Stimulated activated CD4-positive, alpha-beta T cell treated with anti-CD3 and anti-CD28 coated beads, Interleukin-15, amount 100 ng/mL, for 1 hour (primary cell): ENCODE measurements at places on chromosomes 5 and 9.

- DNase-seq = no peak
Observed at GRCh38 chr5:95105638-95106037, 179.3 kb downstream of the MCTP1 start.

- peak; percentile 5 for DNase-seq
Observed at GRCh38 chr5:109656829-109657228, 32.9 kb upstream of the MAN2A1 start.

DNA sequence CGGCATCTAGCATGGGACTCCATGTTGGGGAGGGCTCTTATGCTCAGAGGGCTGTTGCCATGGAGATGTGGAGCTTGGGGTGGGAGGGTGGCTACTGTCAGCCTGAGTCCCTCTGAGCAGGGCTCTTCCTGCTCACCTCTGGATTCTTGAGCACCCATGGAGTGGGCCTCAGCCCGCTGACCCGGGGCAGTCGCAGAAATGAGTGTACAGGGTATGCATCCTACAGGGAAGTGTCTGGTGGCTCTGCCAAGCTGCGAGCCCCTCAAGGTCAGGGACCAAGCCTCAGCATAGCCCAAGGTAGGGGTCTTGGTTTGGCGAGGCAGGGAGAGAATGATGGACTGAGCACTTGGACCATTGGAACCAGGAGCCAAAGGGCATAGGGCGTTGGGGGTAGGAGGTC, 104.1 kb downstream of the DAB2IP start:
- no peak for DNase-seq

GRCh38 chr9:24189986-24190385, 355.7 kb downstream of the IZUMO3 start:
- no peak for DNase-seq

GRCh38 chr5:139882961-139883539, 87.4 kb downstream of the PSD2 start:
- no peak for DNase-seq

- DNase-seq = no peak
Observed at GRCh38 chr9:36005891-36006290, 30.8 kb upstream of the RECK start.

DNA sequence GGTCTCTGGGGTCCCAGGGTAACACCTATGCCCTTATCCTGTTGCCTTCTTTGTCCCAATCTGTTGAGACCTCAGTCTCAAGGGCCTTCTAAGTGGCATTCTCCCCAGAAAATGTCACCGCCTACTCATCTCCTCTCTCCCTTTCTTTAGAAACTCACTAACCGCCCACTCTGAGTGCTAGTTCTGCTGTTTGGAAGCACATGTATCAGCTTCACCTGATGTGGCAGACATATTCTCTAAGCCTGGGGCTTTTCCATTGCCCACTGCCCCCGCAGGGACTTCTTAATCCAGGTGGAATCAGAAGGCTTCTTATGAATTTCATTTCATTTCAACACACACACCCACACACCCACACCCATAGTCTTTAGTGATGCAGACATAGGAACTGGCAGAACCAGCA, 165.1 kb downstream of the ASTN2 start:
- no peak for DNase-seq

DNA sequence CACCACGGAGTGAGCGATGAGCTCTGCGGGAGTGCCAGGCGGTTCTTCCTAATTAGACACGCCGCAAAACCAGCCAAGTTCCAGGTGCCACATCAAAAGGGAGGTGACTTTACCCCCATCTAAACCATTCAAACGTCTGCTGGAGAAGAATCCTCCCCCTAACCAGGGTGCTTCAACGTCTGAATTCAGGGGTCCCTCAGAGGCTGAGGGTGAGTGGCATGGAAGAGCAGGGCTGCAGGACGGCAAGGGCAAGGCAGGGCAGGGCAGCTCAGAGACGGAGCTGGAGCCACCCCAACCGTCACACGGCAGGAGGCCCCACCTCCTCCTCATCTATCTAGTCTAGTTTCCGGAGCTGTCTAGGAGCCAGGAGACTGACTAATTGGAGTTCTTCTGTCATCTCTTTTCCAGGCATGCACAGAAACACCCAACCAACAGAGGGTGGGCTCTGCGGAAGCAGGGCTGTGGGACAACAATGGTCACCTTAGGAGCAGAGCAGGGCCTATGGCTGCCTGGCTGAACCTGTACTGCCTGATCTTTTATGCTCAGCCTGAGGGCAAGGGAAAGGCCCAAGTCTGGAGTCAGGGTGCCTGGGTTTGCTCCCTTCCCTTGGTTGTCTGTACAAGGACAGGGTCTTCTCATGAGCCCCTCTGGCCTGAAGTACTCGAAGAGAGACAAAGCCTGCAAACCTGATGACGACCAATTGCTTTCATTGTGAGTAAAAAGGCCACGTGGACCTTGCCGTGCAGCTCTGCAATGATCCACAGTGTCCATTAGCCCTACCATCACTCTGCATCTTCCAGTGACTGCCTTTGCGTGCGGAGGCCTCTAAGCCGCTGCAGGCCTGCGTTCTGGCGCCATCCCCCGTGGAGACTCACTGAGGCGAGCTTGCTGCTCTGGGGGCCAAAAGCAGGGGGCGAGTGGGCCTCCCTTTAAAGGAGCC, 81.0 kb upstream of the SLC25A51 start:
- DNase-seq = no peak

- DNase-seq = no peak
Observed at GRCh38 chr5:160929906-160930305, 77.9 kb upstream of the ATP10B start.

DNA sequence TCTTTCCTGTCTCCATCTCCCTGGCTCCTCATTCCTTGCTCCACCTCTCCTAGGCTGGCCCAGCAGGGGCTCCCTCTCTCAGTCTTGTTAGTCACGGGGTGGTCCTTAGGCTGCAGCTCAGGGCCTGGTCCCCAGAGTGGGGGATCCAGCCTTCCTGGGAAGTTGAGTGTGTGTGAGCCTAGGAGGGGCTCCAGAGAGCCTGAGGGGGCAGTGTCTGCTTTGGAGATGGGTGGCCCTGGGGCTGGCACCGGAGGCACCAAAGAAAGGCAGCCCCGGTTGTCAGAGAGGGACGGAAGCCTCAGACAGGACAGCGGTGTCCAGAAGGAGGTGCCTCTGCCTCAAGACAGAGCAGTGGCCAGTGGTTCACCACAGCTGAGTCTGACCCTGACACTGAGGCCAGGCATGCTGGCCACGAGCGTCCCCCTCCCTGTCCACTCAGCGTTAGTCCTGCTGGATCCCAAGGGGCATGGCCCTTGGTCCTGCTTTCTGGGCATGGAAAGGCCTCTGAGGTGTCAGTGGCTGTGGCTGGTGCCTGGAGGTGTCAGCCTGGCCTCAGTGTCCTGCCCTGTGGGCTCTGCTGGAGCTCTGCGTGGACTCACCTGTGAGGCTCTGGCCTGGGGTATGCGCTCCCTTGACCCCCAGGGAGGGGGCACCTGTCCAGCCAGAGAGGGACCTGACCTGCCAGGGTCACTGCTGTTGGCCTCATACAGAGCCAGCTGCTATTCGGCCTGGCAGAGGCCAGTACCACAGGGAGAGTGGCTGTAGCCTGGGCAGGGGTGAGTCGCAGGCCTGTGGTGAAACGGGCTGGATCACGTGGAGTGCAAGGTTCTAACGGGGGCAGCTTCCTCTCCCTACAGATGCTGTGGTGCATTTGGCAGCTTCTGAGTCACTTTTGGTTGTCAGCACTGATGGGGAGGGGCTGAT, 130.6 kb downstream of the CACNA1B start:
- no peak for DNase-seq

- no peak for DNase-seq
Observed at GRCh38 chr9:114250235-114250568, 72.7 kb upstream of the ORM1 start.

- DNase-seq = no peak
Observed at GRCh38 chr5:95533106-95533505, 21.7 kb downstream of the SKIC3 start.

DNA sequence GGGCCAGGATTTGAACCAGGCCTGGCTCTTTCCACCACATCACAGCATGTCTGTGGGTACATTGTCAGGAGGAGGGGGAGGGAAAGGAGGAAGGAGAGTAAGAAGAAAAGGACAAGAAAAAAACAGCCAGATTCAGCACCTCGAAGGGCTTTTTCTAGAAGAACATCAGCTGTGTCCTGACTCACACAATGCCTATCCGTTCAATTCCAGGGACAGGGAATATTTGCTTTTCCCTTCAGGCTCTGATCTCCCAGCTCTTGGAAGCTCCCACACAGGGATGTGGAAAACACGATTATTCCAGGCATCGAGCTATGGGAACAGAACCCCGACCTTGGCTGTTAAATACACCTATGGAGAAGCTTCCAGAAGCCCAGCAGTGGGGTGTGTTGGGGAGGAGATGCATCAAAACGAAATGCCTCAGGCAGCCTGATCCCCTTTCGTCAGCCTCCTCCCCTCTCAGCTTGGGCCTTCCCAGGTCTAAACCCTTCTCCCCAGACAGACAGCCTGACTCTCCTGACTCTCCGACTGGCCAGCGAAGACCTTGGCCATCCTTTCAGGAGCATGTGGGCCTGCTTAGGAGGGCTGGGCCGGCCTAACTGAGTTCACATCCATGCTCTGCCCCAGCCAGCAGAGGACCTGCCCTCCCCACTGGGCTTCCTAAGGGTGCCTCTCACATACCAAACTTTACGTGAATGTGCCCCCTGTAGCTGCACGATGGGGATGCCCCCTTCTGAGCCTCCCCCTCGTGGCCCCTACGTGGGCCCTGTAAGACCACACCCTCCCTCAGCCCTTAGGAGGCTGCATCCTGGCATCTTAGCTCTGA, 54.4 kb downstream of the NEURL1B start:
- DNase-seq = no peak

- DNase-seq = no peak
Observed at GRCh38 chr9:134296301-134297082, 29.8 kb upstream of the RXRA start.

- DNase-seq = no peak
Observed at GRCh38 chr5:176590035-176590717, 19.8 kb downstream of the GPRIN1 start.

DNA sequence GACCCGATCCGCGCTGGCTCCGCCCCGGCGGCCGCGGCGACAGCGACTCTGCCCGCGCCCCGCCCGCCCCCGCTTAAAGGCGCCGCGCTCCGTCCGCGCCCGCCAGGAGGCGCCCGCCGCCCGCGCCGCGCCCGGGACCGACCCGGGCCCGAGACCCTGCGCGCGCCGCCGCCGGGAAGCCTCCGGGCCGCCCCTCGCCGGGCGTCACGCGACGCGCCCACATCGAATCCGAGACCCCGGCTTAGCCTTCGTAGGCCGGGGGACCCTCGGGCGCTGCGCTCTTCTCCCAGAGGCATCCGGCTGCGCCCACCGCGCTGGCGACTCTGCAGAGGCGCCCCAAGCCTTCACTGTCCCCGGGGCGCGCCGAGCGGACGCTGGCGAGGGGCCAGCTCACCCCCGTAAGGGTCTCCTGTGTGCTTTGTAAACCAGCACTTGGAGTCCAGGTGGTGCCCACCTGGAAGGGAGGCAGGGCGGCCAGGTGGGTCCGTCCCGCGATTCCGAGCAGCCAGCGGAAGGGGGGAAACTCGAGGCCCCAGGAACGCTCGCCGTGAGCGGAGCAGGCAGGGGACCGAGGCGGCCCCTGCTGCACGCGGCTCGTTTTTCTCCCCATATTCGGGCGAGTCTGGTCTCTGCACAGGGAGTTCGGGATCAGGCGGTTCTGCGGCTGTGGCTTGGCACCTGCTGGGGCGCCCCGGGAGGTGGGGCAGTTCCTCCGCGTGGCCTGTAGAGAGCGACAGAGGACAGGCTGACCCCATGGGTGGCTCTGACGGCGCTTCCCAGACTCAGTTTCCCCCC, 423 bp upstream of the ABCA2 start:
- DNase-seq = peak; percentile 59

DNA sequence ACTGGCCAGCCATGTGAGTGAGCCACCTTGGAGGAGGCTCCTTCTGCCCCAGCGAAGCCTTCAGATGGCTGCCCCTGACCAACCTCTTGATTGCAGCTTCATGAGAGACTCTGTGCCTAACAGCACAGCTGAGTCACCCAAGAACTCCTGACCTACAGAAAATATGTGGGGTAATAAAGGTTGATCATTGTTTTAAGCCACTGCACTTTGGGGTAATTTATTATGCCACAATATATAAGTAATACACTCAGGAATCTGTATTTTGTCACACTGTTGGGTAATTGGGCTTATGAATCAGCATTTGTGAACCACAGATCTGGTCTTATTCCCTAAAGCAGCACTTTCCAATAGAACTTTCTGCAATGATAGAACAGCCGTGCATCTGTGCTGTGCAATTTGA, 24.4 kb upstream of the VDAC1 start:
- no peak for DNase-seq

DNA sequence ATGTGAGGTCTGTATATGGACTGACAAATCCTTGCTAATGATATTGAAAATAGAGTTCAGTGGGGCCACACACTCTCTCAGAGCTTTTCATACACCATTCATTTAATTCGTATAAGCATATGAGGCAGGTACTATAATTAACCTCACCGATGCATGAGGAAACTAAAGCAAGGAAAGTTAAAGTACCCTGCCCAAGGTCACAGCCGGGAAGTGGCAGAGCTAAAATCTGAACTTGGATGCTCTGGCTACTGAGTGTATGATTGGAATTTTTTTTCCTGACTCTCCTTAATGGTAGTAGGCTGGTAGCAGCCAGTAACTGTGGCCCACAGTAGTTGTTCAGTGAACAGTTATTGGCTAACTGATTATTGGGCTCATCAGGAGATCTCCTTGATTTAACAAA, 135.3 kb downstream of the NUDT12 start:
- no peak for DNase-seq

DNA sequence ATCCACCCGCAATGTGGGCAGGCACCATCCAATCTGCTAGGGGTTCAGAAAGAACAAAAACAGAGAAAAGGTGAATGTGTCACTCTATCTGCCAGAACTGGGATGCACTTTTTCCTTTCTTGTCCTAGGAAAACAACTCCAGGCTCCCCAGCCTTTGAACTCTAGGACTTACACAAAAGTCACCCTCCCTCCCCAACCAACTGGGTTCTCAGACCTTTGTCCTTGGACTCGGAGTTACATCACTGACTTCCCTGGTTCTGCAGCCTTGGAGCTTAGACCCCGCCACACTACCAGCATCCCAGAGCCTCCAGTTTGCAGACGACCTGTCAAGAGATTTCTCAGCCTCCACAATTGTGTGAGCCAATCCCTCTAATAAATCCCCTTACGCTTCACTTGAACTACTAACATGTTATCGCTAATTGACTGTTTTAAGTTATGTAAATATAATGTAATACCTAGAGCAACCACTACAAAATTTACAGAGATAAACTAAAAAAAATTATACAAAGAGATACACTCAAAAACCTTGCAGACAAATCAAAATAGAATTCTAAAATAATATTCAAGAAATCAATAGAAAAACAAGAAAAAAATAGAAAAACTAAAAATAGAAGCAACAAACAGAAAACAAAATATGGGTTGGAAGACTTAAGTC, 5.3 kb upstream of the UBLCP1 start:
- no peak for DNase-seq

DNA sequence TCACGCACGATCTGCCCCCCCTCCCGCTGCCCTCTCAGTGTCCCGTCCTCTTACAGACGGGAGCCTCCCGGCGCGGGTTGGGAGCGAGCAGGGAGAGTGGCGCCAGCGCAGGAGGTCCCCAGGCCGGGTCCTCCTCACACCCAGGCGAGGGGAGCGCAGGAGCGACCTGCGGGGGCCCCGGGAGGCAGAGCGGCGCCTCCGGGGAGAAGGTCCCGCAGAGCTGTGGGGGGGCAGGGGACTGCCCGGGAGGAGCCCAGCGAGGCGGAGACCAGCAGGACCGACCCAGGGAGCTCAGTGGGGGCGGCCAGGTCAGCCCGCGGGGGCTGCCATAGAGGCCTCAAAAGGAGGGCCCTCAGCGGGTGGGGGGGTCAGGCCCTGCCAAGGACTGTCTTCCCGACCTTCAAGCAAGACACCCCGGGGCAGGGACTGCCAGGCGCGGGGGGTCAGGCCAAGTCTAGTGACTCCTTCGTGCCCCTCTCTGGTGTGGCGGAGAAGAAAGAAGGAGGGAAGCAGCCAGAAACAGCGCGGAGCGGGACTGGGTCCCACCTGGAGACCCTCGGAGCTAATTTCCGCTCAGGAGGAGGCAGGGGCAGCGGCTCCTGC, 123.3 kb upstream of the ERCC6L2 start:
- no peak for DNase-seq
